ENCODE measurements at places on chromosomes 7 and 10.

DNA sequence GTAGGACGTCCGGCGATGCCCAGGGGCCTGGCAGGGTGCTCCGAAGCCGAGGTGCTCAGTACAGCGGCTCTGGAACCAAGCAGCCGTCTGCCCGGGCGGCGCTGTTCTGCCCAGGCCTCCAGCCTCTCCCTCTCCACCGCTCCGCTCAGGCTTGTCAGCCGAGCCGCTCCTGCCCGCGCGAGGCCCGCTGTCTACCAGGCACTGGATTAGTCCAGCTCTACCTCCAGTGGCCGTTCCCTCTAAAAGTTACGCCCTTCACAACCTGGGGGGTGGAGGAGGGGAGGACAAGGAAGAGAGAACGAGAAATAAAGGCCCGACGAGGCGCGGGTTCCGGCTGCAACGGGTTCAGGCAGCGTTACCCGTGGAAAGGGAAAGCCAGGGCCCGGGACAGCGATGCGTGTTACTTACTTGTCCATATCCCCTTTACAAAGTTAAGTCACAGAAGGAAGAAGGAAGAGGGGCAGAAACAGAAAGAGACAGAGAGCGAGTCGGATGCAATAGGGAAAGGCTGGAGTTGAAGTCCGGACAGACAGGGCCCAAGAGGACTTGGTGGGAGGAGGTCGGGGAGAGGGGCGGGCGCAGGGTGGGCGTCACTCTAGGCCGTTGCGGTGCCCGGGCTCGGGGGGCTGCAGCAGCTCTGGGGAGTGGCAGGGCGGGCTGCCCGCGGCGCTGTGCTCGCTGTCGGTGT, 2.8 kb downstream of the SP8 start:
- no peak for DNase-seq

- no peak for DNase-seq
Observed at GRCh38 chr10:73894245-73894971, 16.5 kb upstream of the PLAU start.

- no peak for DNase-seq
Observed at GRCh38 chr10:25934621-25935139, 651 bp downstream of the MYO3A start.

DNA sequence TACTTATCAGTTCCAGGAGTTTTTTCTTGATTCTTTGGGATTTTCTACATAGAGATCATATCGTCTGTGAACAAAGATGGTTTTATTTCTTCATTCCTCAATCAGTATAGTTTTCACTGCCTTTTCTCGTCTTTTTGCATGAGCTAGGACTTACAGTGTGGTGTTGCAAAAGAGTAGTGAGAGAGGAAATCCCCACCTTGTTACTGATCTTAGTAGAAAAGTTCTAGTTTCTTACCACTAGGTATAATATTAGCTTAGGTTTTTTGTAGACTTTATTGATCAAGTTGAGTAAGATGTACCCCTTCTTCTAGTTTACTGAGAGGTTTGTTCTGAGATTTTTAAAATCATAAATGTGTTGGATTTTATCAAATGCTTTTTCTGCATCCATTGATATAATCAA, 123.3 kb downstream of the TMEM26 start:
- DNase-seq = no peak

- DNase-seq = no peak
Observed at GRCh38 chr7:32616625-32617024, 121.3 kb downstream of the AVL9 start.

DNA sequence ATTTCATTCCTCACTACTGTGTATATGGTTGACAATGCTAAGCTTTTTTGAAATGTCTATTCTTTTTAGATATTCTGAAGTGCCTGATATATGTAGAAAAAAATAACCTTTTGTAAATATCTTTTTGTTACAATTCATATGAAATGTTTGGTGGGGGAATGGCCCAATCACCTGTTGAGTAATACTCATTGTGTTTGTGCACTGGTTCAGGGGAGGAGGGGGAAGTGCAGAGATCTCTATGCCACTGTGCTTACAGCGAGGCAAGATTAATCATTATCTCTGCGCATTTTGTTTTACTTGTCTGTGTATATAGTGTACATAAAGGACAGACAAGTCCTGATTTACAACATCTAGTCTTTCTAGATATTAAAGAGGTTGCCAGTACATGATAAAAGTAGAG, 25.2 kb downstream of the NUP42 start:
- DNase-seq = no peak

GRCh38 chr10:22570234-22570633, 144.1 kb downstream of the PIP4K2A start:
- DNase-seq = no peak

DNA sequence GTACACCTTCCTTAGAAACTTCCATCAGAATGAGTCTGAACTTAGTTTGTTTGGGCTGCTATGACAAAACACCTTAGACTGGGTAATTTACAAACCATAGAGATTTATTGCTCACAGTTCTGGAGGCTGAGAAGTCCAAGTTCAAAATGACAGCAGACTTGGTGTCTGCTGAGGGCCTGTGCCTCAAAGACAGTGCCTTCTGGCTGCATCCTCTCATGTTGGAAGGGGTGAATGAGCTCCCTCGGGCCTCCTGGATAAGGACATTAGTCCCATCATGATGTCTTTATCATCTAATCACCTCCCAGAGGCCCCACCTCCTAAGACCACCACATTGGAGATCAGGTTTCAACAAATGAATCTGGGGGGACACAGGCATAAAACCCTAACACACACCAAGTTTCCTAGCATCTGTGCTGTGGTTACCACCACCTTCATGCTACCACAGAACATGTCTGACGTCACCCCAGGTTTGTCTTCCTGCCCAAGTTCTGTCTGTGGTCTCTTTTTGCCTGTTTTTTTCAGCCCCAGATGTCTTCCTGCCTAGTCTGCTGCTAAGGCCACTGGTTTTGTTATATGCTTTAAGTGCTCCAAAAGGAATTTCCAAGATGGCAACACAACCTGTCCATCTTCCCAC, 150.9 kb upstream of the COBL start:
- DNase-seq = no peak

DNA sequence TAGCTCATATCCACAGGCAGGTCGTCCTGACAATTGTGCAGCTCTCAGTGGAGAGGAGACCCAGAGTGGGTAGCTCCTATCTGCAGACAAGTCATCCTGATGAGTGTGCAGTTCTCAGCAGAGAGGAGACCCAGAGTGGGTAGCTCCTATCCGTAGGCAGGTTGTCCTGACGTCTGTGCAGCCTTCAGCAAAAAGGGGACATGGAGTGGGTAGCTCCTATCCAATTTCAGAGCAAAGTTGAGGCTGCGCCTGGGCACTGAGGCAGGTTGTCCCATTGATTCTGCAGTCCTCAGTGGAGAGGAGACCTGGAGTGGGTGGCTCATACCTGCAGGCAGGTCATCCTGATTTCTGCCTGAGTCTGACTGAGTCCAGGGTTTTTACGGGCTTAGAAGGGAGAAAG, 111.8 kb downstream of the HPSE2 start:
- no peak for DNase-seq

GRCh38 chr7:149625340-149625946, 127.8 kb upstream of the ZNF746 start:
- peak; percentile 24 for DNase-seq

- DNase-seq = no peak
Observed at GRCh38 chr7:92720604-92721350, 115.6 kb downstream of the CDK6 start.

DNA sequence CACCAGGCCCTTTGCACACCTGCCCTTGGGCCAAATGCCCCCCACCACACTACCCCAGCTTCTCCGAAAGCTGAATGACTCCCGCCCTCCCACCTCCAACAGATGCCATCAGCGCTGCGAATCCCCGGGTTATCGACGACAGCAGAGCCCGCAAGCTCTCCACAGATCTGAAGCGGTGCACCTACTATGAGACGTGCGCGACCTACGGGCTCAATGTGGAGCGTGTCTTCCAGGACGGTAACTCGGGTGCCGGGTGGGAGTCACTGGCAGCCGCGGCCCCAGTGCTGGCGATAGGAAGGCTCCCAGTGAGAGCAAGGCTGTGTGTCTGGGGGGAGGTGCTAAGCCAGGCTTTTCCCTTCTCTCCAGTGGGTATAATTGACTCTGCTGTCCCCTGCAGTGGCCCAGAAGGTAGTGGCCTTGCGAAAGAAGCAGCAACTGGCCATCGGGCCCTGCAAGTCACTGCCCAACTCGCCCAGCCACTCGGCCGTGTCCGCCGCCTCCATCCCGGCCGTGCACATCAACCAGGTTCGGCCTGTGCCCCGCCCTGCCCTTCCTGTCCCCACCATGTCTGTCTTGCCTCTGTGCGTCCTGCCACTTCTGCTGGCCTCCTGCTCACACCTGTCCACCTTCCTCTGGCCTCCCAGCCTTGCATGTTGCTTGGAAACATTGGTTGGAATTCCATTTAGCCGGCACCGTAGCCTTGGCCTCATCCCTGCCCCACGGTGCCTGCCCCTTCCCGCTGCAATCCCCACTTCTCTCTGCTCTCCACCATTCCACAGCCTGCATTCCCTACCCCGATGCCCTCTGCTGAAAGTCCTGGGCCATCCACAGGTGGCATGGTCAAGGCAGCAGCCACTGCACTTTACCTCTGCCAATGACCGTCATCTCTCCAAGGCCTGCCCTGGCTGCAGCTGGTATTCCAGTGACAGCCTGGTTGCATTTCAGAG, 32.1 kb downstream of the AGAP3 start:
- DNase-seq = no peak

GRCh38 chr10:14547816-14548215, 217.1 kb upstream of the FRMD4A start:
- no peak for DNase-seq

DNA sequence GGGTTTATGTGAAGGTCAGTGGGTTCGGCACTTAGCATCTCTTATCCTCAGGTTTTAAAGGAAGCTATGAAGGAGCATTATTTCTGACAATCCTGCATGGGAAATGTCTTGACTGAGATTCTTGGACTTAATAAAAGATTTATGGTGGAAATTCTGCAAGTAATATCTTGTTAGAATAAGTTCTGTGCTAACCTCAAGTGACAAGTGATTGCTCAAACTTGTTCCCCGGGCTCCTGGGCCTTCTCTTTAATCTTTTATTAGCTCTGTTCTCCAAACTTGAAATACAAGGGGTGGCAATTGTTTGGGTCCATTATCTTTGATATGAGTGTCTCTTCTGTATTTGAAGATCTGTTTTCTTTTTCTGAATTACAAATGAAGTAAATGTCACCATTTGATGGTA, 140.6 kb upstream of the CTBP2 start:
- DNase-seq = no peak

GRCh38 chr7:100415448-100415847, 13.1 kb downstream of the ZCWPW1 start:
- no peak for DNase-seq

GRCh38 chr7:16780596-16780995, 24.2 kb downstream of the AGR2 start:
- DNase-seq = no peak

DNA sequence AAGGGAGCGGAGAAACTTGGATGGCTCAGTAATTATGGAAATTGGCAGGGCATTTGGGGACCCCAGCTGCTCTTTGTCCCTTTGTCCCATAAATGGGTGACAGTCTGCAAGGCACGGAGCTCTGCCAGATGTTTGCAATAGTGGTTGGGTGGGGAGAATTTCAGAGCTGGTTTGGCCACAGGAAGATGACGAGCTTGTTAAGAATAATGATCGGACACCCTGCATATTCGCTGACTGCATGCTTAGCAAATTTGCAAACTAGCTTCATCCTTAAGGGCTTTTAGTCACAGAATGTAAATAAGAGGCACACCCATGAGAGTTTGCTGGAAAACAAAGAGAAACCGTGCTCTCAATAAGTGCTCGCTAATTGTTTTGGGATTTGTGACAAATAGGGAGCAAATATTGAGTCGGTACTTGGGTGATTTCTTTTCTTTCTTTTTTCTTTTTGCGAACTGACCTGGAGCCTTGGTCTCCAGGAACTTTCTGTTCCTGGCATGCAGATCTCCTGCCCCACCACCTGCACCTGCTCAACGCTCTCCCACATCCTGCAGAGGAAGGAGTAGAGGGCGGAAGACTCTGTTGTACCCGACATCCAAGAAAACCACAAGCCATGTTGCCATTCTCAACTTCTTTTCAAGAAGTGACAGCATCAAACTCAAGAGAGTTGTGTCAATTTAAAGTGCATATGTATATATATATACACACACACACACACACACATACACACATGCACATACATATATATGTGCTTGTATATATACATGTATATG, 238.9 kb downstream of the CAMK1D start:
- DNase-seq = no peak

GRCh38 chr10:61852261-61852660, 49.2 kb upstream of the ARID5B start:
- DNase-seq = no peak

GRCh38 chr10:12164085-12164484, 31.6 kb downstream of the NUDT5 start:
- no peak for DNase-seq

DNA sequence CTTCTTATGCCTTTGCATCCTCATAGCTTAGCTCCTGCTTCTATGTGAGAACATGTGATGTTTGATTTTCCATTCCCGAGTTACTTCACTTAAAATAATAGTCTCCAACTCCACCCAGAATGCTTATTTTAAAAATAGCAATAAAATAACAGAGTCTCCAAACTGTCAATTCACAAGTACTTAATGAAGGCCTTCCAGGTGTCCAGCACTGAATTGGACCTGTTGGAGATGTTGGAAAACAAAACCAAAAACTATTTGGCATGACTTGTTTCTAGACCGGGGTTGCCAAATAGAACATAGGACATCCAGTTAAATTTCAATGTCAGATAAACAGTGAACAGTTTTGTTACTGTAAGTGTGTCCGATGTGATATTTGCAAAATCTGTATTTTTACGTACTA, 208.1 kb upstream of the DKK1 start:
- no peak for DNase-seq

- peak; percentile 7 for DNase-seq
Observed at GRCh38 chr10:99711129-99711719, 20.7 kb downstream of the COX15 start.

GRCh38 chr7:116120839-116121238, 89.5 kb upstream of the TES start:
- DNase-seq = no peak

DNA sequence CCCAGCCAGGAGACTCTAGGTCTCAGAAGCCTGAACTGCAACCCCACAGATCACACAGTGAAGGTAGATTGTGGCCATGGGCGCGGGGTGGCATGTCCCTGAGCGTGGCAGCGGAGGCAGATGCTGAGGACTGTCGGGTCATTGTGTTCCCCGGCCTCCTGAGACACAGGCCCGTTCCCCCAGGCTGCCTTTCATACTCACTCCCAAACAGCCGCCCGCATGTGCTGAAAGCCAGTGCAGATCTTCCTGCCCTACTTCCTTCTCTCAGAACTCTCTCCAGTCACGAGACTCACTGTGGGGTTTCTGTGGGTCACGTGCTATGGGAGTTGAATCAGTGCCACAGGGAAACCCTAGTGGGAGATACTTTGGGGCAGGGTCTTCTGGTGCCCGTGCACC, 48.0 kb downstream of the ZNF467 start:
- no peak for DNase-seq
